ENCODE measurements at places on chromosomes 6 and 20.
A peak's percentile ranks its signal among the peaks of the same experiment; 100 is the strongest.

- DNase-seq: no peak
These were observed 39.7 kb downstream of the SH3BGRL2 start for GRCh38 chr6:79670789-79671188.

GRCh38 chr20:9440892-9441291, 73.5 kb upstream of the LAMP5 start:
- no peak for DNase-seq

GRCh38 chr20:39853636-39854035, 835.4 kb downstream of the MAFB start:
- no peak for DNase-seq

DNA sequence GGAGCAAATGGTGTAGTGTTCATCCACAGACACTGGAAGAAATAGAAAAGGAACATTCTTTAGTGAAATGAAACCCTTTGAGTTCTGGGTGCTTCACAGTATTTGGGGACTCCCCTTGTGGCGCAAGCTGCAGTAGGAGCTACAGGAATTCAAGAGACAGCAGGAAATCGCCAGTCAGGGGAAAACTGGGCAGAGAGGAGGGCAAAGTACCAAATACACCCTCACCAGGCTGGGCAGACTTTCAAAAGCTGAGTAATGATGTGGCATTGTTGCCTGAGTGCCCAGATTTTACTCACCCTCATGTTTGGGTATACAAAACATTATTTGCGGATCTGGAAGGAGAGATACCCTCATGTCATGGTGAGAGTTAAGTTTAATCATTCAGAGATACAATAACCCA, 97.9 kb downstream of the SOD2 start:
- DNase-seq: no peak

GRCh38 chr6:20632696-20633095, 98.4 kb downstream of the CDKAL1 start:
- DNase-seq: no peak

- no peak for DNase-seq
These were observed at the start of gene BPIFA2 for GRCh38 chr20:33167859-33168258. TSS of gene BPIFA2 (plus strand) at chr20:33168159. CDS start at chr20:33169146, 987 bp downstream.

DNA sequence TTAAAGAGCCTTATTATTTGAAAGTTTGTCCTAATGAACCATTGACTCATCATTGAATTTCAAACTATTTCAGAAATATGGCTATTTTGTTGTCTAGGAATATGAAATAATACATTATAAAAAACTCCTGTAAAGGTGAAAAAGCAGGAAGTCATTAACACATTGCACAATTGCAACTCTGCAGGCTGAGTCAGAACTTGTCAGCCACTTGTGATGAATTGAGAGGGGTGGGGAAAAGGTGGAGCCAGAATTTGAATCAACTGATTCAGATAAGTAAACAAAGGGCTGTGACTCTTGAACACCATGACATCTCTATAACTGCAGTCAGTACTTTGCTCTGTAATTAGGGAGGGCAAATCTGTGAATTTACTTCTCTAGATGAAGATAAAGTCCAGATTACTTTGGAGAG, 6.0 kb downstream of the C6orf141 start:
- DNase-seq: peak; percentile 3

- peak; percentile 30 for DNase-seq
These were observed 243.1 kb upstream of the PREP start for GRCh38 chr6:105645958-105646357.

- no peak for DNase-seq
These were observed 77.2 kb downstream of the GPR6 start for GRCh38 chr6:110055387-110055735.

GRCh38 chr6:36692220-36692619, 5.4 kb upstream of the RAB44 start:
- no peak for DNase-seq

GRCh38 chr6:11650711-11651110, 113.2 kb downstream of the TMEM170B start:
- DNase-seq: no peak

- DNase-seq: no peak
These were observed 51.6 kb upstream of the FAM83D start for GRCh38 chr20:38874460-38875174.

- no peak for DNase-seq
These were observed 57.2 kb upstream of the HFE start for GRCh38 chr6:26029857-26030653.

DNA sequence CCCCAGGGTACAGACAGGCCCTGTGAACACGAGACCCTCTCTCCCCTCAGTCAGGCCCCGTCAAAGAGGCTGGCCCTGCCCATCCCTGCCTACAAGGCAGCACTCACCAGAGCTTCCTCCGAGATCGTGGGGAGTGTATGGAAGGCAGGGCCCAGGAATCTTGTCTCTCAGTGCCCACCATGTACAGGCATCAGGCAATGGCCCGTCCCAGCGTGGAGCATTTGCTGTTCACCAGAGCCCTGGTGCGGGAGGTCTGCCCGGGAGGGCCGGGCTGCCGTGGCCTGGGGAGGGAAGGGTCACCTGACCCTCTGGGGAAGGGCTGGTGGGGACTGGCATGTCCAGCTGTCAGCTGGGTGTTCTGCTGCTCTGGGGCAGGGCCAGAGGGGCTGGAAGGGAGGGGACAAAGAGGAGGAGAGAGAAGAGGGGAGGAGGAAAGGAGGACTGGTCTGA, at the start of gene IP6K3:
TSS of gene IP6K3 (minus strand) at position 255 of the 450 bp plus-strand sequence. CDS start 11,429 bp downstream, outside the sequence.
- DNase-seq: peak; percentile 85

GRCh38 chr6:136465766-136466303, 84.4 kb downstream of the MAP7 start:
- DNase-seq: no peak

GRCh38 chr6:7833751-7834070, 76.9 kb downstream of the TXNDC5 start:
- DNase-seq: no peak

DNA sequence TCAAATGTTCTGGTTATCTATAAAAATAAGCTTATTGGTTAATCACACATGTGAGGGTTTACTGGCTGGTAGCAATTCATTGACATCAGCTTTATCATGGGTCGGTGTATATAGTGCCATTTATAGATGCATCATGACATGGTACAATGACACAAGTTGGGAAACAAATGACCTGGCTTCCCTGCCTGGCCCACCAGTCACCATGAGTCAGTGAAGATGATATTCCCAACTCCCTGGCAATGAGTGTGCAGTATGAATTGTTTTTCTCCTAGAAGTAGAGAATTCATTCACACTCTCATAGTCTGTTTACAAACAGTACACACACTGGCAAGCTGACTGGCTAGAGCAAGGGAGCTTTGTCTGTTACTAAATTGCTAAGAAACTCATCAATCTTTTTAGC, 37.2 kb upstream of the CALHM6 start:
- DNase-seq: no peak

DNA sequence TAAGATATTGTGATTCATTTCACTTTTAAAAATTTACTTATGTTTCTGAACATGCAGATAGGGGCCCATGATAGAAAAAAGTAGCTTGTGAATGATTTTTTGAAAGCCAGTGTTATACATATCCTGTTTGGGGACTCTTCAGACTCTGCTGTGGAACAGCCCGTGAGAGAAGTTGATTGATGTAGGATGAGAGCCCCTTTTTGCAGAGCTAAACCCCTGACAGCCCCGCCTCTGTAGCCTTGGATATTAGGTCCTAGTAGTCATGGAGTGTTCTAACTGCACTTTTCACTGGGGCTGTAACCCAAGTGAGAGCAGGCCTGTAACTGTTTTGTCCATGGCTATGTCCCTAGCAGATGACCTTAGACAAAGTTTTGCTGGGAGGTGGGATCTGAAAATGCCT, 8.2 kb downstream of the TMEM200A start:
- DNase-seq: no peak
